ENCODE measurements at places on chromosomes 6 and 20. TPM values are rescaled to one million over a fixed set of nuclear protein-coding genes. Genes with fewer than 3 reads are reported as not detected.
A peak's percentile ranks its signal among the peaks of the same experiment; 100 is the strongest.

The TRIM31 gene
- not detected for total RNA-seq

The SLC22A7 gene
- not detected for total RNA-seq

- no peak for DNase-seq
Measured at GRCh38 chr20:47349365-47350180, 6.9 kb downstream of the ZMYND8 start.

The TINAG gene
- 0.75 TPM for total RNA-seq

DNA sequence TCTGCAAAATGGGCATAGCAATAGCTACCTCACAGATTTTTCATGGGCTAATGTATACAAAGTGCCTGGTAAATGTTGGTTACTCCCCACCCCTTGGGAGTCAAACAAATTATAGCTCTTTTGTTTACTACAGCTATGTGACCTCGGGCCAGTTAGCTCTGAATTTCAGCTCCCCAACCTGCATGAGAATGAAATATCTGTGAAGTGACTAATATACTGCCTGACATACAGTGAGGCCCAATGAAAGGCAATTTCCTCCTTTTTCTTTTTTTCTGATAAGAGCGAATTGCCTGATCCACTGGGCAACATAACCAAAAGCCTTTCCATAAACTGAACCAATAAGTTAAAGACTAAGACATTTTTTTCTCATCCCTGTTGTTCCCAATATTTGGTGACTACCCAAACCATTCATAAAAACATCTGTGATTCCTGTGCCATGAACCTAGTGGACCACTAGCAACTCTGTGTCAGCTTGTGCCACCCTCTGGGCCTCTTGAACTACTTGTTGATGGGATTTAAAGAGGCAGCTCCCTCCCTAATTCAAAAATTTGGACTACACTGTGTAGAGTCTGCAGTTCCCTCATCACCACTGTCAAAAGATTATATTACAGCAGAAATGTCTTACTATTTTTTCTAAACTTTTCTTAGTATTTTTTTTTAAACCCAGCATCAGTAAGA lies 91.9 kb upstream of the TMEM30A start:
- no peak for DNase-seq

- no peak for DNase-seq
Measured at GRCh38 chr6:44277763-44278162, 7.5 kb downstream of the TMEM151B start.

DNA sequence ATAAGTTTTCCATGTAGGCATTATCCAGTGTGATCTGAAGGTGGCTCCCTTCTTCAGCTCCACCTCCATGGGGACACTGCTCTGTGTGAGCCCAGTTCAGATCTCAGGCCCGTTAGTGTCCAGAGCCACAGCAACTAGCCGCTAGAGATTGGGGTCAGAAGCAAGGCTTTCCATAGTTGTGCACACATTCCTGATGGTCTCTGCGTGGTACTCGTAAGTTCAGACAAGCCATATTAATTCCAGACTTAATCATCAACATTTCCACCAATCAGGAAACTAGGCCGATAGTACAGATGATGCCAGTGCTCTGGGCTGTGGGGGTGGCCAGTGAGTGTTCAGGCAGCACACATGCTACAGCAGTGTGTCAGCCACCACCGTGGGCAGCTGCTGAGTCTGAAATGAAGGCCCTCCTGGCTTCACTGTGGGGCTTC lies 17.5 kb upstream of the SYNCRIP start:
- peak; percentile 57 for DNase-seq

All from kidney epithelial cell (primary cell).